ENCODE measurements at places on chromosomes 3 and 15.

DNA sequence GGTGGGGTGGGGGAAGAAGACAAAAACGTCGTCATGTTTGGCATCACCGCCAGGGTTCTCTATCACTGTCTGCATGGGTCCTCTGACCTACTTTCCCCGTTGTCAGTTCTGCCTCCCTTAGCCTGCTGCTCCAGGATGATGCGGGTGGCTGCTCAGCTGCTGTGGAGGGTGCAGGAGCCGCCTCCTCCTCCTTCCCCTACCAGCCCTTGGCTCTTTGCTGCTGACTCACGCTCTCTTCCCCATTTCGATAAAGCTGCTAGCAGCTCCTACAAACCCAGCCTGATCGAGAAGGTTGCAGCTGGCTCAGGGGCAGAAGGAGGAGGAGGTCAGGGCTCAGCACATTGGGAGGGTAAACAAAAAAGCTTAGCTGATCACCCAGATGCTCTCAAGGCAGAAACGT, 49.5 kb upstream of the SEC13 start:
- DNase-seq: no peak

GRCh38 chr3:39106281-39106811, 1.1 kb downstream of the GORASP1 start:
- peak; percentile 65 for DNase-seq

- DNase-seq: no peak
Measured at GRCh38 chr3:49775538-49775937, 10.8 kb downstream of the IP6K1 start.

DNA sequence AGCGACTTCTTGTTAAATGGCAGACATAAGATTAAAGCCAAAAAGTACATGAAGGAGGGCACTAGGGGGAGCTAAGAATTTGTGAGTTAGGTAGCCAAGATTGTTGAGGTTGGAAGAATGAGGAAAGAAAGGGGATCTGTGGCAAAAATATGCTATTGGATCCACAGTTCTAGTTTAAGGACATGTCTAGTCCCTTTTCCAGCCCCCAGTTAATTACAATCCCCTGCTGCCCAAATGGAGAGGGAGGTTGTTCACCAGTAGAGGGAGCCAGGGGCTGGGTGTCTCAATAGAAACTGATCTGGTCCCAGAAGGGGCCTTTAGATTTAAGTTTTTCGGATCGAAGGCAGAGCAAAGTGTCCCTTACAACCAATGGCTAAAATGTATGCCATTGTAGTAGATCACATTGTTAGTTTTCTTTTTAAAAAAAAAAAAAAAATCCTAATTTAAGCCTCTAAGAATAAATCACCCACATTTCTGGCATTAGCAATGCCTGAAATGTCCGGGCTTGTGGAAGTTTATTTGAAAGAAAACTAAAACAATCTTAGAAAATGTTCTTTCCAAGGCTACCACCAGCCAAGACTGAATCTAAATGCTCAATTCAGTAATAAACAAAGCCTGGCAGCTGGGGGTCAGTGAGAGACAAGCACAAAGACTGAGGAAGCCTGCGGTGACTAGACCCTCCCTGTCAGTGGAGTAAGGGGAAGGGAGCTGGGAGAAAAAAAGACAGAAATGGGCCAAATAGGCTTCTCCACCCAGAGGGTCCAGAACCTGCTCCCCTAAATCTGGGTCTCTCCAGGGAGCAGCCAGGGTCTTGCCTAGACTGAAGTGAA, 7.1 kb downstream of the COL8A1 start:
- DNase-seq: peak; percentile 74

- no peak for DNase-seq
Measured at GRCh38 chr3:129065720-129066073, 5.1 kb downstream of the GP9 start.

- no peak for DNase-seq
Measured at GRCh38 chr15:70344666-70345065, 246.9 kb upstream of the TLE3 start.

- no peak for DNase-seq
Measured at GRCh38 chr3:23623844-23624243, 181.9 kb upstream of the UBE2E1 start.

DNA sequence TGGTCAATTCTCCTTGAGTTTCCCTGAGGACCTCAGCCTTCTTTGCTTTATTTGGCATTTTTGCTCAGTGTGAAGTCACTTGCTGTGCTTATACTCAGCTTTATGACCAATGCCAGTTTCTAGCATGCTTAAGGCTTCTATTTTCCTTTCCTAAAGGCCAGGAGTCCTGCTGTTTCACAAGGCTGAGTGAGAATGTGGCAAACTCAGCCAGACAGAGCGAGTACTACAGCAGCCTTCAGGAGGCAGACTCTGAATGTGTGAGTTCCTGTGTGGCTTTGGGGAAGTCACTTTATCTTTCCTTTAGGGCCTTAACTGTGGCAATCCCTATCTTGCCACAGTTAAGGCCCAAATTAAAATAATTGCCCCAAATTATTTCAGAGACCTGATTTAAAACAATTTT, 213.2 kb upstream of the MRPL3 start:
- peak; percentile 1 for DNase-seq

GRCh38 chr15:82371656-82372055, 22.4 kb upstream of the GOLGA6L10 start:
- no peak for DNase-seq

DNA sequence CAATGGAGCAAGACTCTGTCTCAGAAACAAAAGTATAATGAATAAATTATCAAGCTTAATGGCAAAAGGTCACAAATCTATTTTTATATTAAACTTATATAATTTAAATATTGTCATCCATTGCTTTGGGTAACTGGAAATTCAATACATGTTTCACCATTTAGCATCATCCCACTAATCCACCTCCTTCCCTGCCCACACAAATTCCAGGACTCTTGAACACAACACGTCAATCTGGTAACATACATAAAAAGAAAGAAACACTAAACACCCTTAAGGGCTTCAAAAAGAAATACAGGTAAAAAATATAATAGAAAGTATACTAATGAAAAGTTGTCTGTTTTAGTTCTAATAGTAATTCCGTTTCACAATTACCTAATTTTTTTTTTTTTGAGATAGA, 149.4 kb downstream of the STAG1 start:
- DNase-seq: peak; percentile 20

DNA sequence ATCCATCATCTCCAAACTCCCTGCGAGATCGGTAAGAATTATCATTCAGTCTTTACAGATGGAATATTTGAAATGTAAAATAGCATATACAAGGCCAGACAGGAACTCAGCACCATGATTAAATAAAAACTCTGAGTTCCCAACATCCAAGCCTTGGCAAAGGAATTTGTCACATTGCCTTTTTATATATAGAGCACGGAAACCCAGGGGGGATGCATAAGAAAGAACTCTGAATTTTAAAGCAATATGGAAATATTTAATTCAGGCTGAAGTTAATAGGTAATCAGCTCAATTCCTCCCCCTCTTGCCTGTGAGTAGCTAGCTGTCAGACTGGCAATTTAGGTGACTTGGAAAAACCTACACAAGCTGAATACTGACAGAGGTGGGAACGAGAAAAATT, 217.9 kb upstream of the KCNMB2 start:
- DNase-seq: no peak

DNA sequence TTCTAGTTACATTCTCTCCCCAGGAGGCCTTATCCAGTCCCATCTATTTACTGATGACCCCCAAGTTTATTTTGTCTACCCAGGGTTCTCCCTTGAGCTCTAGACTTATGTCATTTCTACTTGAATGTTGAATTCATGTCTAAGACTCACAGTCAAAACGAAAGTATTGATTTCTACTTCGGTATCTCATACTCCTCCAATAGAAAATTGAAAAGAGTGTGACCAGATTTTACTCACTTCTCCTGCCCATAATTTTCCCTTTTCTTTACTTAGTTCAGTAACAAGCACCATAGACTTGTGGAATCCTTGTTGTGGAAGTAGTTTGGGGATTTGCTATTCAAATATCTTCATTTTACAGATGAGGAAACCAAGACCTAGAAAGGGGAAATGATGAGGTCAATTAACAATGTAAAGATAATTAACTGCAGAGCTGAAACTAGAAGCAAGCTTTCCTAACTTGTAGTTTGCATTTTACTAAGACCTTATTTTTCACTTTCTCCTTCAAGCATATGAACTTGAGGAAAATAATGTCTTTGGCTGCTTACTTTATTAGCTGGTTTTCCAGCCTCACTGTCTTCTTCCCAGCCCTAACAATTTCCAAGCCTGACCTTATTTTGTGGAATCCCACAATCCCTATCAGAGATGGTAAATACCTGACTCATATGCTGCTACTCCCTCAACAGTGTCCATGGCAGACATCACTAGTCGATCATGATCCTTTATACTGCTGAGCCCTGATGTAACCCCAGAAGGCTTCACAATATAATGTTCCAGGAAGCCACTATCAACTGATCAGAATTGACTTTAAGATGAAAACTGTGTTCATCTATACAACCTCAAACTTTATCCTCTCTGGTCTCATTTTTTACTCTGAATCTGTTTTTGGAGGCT, 123.9 kb upstream of the AGBL1 start:
- no peak for DNase-seq

DNA sequence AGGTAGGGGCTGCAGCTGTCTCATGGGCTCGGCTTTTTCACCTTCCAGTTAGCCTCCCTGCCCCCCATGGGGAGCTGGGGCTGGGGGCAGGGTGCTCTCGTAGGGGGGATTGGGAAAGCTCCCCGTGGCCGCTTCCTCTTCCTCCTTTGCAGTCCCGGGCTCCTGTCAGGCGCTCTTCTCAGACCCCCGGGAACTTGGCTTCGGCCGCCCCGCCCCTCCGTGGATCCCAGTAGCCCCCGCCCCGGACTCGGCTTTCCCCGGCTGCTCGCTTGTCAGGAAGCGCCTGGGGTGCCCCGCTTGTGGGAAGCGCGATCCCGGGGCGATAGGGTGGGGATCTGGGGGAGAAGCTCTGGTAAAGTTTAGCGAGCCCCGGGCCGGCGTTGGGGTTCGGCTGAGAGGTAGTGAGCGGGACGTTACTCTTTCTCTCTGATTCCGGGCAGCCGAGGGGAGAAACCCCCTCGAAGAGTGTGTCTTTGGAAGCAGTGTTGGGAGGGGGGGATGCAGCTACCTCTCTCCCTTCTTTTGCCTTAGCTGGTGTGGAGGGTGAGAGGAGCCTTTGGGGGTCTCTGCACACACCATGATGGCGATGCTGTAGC, 611 bp downstream of the PIAS1 start:
- DNase-seq: peak; percentile 76

GRCh38 chr3:55615039-55615693, 128.1 kb upstream of the WNT5A start:
- DNase-seq: no peak

DNA sequence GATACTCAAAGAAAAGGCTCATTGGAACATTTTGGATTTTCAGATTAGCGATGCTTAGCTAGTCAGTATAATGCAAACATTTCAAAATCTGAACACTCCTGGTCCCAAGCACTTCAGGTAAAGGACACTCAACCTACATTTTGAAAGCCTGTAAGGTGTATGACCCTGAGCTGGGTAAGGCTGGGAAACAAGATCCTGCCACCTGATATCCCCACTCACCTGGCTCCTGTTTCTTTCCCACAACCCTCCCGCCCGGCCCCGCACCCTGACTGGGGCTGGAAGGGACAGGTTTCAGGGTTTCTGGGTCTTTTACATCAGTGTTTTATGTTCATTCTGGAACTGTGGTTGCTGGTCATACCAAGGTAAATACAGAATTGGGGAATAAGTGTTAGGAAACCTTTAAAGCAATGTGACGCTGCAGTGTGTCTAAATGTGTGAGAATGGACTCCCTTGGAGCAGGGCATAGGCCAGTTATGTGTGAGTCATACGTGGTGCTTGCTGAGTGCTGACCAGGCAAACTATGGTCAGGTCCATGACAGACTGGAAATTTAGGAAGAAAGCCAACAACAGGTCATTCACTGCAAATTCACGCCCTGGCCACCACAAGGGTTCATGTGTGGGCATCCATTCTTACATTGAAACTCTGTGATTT, 22.9 kb downstream of the CTXND1 start:
- DNase-seq: no peak

GRCh38 chr3:194782698-194783404, 97.2 kb downstream of the FAM43A start:
- DNase-seq: peak; percentile 80

GRCh38 chr3:120855665-120856437, 52.2 kb upstream of the STXBP5L start:
- peak; percentile 38 for DNase-seq

- DNase-seq: no peak
Measured at GRCh38 chr3:66597308-66597863, 96.6 kb upstream of the LRIG1 start.

DNA sequence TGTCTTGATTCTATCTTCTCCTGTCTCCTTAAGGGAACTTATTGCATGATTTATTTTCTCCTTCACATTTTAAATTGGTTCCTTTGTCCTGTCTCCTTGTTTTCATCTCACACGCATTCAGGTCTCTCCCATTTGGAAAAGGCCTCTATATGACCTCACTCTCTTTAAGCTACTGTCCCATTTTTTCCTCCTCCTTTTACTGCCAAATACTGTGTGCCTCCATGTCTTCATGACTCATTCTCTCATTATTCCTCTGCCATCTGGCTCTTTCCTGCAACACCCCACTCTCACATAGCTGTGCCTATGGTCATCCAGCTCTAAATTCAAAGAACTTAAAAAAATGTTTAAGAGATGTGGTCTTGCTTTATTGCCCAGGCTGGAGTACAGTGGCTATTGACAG, 48.0 kb downstream of the TYRO3 start:
- peak; percentile 67 for DNase-seq

GRCh38 chr3:128569756-128570155, 76.8 kb upstream of the GATA2 start:
- no peak for DNase-seq

DNA sequence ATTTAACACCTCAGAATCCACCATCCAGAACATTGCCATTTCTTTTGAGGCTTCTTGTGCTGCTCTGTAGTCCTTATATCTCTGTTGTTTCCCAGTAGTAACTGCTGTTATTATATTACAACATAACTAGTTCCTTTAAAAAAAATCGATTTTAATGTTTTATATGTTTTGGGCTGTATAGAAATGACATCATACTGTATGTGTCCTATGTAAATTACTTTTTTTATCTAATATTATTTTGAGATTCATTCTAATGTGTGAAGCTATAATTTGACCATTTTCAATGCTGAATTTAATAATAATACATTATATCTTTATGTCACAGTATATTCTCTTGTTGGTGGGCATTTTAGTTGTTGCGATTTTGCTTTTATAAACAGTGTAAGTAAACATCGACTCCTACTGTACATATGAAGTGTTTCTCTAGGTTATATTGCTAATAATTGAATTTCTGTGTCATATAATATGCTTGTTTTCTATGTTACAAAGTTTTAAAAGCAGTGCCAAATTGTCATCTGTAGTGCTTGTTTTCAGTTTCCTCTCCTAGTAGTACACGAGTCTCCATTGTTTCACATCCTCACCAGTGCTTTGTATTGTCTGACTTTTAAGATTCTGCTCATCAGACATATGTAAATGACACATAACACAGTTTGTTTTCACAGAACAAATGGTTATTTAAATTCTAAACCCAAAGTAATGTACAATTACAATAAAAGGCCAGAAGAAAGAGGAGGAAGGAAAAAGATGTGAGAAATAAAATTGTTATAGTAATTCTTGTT, 172.0 kb upstream of the LRRFIP2 start:
- no peak for DNase-seq

DNA sequence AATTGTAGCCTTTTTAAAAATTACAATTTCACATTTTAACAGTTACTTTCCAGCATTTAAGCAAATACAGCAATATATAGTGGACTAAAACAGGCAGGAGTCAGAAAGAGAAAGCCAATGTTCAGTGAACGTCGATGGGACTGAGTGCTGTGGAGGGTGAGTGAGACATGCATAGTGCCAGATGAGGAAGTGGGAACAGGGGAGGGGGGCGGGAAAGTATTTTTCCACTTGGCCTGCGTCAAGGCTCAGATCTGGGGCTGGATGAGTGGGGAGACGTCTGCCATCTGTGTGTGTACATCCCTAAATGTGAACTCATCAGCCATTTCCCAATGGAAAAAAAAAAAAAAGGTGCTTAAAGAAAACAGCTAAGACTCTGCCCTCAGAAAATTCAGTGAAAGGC, 19.2 kb upstream of the RAD18 start:
- DNase-seq: no peak

Data from adipocyte (in vitro differentiated cells).